ENCODE measurements at places on chromosomes 4 and X.
A peak's percentile ranks its signal among the peaks of the same experiment; 100 is the strongest.

GRCh38 chrX:11591723-11592346 lies 73.9 kb downstream of the ARHGAP6 start:
- H3K4me3 ChIP-seq: no peak overlapping the region
- no peak overlapping the region for H3K27ac ChIP-seq
- H3K27me3 ChIP-seq: no peaks in the 10 kb centered on the region
- no peak for DNase-seq
- no peaks in the 10 kb centered on the region for H3K4me1 ChIP-seq

DNA sequence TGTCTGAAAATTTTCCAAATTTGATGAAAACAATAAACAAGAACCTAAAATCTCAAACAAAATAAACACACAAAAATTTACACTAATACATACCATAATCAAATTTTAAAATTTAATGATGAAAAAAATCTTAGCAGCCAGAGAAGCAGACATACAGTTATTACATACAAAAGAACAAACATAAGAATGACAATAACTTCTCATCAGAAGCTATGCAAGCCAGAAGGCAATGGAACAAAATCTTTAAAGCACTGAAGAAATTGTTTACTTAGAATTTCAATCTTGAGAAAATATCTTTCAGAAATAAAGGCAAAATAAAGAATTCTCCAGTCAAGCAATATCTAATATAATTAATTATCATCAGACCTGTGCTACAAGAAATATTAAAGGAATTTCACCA lies 121.3 kb downstream of the IDS start:
- no peaks in the 10 kb centered on the region for H3K4me1 ChIP-seq
- no peaks in the 10 kb centered on the region for H3K27me3 ChIP-seq
- no peak overlapping the region for H3K27ac ChIP-seq
- no peak for DNase-seq
- no peak overlapping the region for H3K4me3 ChIP-seq
- no peaks in the 10 kb centered on the region for H3K36me3 ChIP-seq

GRCh38 chr4:65437102-65437501 lies 233.2 kb downstream of the EPHA5 start:
- H3K4me3 ChIP-seq: no peak overlapping the region
- no peak for DNase-seq
- H3K27me3 ChIP-seq: no peaks in the 10 kb centered on the region

DNA sequence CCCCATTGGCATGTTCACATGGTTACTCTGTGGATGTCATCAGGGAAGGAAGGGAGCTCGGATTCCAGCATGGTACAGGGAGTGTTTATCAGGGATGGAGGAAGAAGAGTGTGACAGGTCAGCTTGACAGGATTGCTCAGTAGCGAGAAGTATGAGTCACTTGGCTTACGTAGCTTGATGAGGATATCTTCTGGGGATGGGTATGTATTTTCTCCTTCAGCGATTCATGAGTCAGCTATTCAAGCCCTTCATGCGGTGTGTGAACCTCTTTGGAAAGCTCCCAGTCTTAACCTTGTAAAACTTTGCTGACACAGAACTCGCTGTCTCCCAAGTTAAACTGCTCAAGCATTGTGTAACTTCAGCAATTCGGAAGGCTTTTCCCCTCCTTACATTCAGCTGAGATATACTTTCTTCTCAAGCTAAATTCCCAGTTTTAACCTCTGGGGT lies 275.4 kb downstream of the ARHGAP10 start:
- H3K36me3 ChIP-seq: no peaks in the 10 kb centered on the region
- no peak overlapping the region for H3K4me3 ChIP-seq
- H3K27me3 ChIP-seq: no peaks in the 10 kb centered on the region
- H3K4me1 ChIP-seq: no peaks in the 10 kb centered on the region
- DNase-seq: no peak
- H3K27ac ChIP-seq: no peak overlapping the region

GRCh38 chrX:92232182-92232581 lies 453.0 kb downstream of the PCDH11X start:
- H3K4me1 ChIP-seq: no peaks in the 10 kb centered on the region
- no peak for DNase-seq
- no peak overlapping the region for H3K27ac ChIP-seq
- no peak overlapping the region for H3K4me3 ChIP-seq
- no peaks in the 10 kb centered on the region for H3K36me3 ChIP-seq

DNA sequence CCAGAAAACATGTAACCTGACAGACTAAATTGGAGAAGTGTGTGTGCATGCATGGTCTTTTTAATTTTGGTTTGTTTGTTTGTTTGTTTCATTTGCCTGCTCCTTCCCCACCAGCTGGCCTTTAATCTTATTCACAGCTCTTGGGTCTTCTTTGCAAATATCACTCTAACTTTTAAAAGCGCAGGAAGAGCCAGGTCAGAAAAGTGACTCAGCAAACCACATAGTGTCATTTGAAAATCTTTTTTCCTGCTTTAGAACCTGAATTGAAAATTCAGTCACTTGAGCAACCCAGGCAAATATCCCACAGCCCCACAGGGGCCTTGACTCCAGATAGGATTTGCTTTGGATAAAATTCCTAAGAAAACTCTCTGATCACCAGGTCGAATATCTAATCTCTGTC lies 4.6 kb downstream of the TMEM255A start:
- H3K36me3 ChIP-seq: no peaks in the 10 kb centered on the region
- no peak overlapping the region for H3K4me3 ChIP-seq
- peaks cover 2% of the 10 kb centered on the region for H3K27me3 ChIP-seq
- no peak for DNase-seq
- peaks cover 3% of the 10 kb centered on the region for H3K4me1 ChIP-seq

- DNase-seq: no peak
- 0 out of 2 replicates have a peak, but pooled peaks cover 3% of the 10 kb centered on the region for H3K4me1 ChIP-seq
- peak overlapping the region; percentile 43 for H3K27ac ChIP-seq
- H3K27me3 ChIP-seq: no peaks in the 10 kb centered on the region
These were observed 71.8 kb downstream of the SUPT20HL2 start for GRCh38 chrX:24241822-24242648.

DNA sequence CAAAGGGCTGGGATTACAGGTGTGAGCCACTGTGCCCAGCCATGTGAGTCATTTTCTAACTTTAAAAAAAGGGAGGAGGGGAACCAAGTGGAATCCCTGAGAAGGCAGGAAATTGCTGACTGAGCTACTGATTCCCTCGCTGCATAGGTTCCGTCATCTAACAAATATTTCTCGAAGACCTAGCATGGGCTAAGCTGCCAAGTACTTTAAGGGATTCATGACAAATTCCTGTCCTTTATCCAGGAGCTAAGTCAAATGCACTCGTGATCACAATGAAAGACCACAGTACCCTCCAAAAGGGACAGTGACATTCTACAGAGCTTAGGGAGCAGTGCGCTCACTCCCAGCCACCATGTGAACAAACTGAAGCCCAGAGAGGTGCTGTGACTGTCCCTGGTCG lies 33.2 kb upstream of the MAN2B2 start:
- H3K4me3 ChIP-seq: no peak overlapping the region
- DNase-seq: no peak
- H3K4me1 ChIP-seq: no peaks in the 10 kb centered on the region
- no peak overlapping the region for H3K27ac ChIP-seq
- no peaks in the 10 kb centered on the region for H3K27me3 ChIP-seq
- H3K36me3 ChIP-seq: no peaks in the 10 kb centered on the region

DNA sequence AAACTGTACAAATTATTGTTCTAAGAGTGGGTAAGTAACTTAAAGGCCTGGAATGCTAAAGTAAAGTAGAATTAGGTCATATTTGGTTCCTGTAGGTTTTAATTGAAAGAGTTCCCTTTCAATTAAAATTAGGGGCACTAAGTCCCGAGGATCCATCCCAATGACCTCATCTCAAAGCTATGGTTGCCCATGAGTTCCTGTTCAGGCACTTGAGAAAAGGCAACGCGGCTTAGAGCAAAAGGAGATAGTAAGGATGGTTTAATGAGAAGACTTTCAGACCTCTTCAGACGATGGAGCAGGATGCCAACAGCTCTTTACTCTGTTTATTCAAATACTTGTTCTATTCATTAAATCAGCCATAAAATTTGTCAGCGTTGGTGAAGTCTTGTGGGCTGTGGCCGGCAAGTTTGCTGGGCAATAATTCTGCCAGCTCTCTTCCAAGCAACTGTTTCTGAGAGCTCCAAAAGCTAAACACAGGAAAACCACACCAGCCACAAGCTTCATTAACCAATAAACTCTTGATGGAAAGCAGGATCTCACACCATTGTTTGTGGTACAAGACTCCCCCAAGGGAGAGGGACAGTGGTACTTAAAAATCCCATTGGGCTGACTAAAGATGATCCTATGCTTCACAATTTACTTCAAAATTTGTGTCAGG lies 167.4 kb downstream of the COL4A6 start:
- no peak for DNase-seq
- no peak overlapping the region for H3K27ac ChIP-seq

GRCh38 chrX:9498236-9498635 lies 33.4 kb downstream of the TBL1X start:
- no peak overlapping the region for H3K27ac ChIP-seq
- no peak for DNase-seq
- no peaks in the 10 kb centered on the region for H3K4me1 ChIP-seq
- no peaks in the 10 kb centered on the region for H3K27me3 ChIP-seq
- H3K4me3 ChIP-seq: no peak overlapping the region

- H3K4me1 ChIP-seq: peaks cover 9% of the 10 kb centered on the region
- no peaks in the 10 kb centered on the region for H3K36me3 ChIP-seq
- no peak overlapping the region for H3K4me3 ChIP-seq
- DNase-seq: no peak
- no peak overlapping the region for H3K27ac ChIP-seq
These were observed 15.2 kb upstream of the CLOCK start for GRCh38 chr4:55561889-55562288.

DNA sequence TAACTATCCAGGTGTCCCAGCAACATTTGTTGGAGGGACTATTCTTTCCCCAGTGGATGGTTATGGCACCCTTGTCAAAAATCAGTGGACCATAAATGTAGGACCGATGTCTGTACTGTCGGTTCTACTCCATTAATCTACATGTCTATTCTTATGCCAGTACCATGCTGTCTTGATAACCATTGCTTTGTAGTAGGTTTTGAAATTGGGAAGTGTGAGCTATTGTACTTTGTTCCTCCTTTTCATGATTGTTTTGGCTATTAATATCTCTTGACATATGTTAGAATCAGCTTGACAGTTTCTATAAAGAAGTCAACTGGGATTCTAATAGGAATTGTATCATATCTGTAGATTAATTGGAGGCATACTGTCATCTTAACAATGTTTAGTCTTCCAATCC lies 112.7 kb downstream of the HNRNPD start:
- no peaks in the 10 kb centered on the region for H3K4me1 ChIP-seq
- no peak overlapping the region for H3K4me3 ChIP-seq
- DNase-seq: no peak
- no peaks in the 10 kb centered on the region for H3K27me3 ChIP-seq
- no peaks in the 10 kb centered on the region for H3K36me3 ChIP-seq
- no peak overlapping the region for H3K27ac ChIP-seq

All from GM12878 (cell line).